ENCODE measurements at places on chromosomes 11 and 22. TPM values are rescaled to one million over a fixed set of nuclear protein-coding genes. Genes with fewer than 3 reads are reported as not detected.

DNA sequence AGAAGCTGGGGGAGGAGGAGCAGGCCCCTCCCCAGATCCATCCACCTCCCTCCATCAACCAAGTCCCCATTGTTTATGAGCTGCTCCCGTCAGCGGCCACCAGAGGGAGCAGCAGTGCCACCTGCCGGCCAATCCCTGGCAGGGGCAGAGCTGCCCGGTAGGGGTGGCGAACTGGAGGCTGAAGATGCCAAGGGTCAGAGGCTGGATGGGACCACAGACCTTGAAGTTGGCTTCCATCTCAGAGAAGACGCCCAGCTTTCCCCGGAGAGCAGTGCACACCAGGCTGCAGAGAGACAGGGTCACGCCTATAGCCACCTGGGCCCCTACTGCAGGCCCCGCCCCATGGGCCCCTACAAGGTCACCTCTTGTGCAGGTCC lies 3.6 kb downstream of the FIBP start:
- no peak overlapping the region for H3K27ac ChIP-seq
- DNase-seq = no peak
- peaks cover 4% of the 10 kb centered on the region for H3K27me3 ChIP-seq

GRCh38 chr22:29528144-29528543 lies 25.4 kb downstream of the THOC5 start:
- DNase-seq = no peak
- no peak overlapping the region for H3K4me3 ChIP-seq
- no peaks in the 10 kb centered on the region for H3K27me3 ChIP-seq

Gene TMEM123
- total RNA-seq = 82.3 TPM

- H3K27ac ChIP-seq = no peak overlapping the region
- H3K36me3 ChIP-seq = no peaks in the 10 kb centered on the region
- no peaks in the 10 kb centered on the region for H3K27me3 ChIP-seq
- H3K4me1 ChIP-seq = no peaks in the 10 kb centered on the region
Observed at GRCh38 chr11:75505916-75506692, 19.6 kb downstream of the GDPD5 start.

GRCh38 chr22:44046485-44047141 lies 22.5 kb downstream of the PARVB start:
- no peak for DNase-seq
- no peak overlapping the region for H3K4me3 ChIP-seq
- no peak overlapping the region for H3K27ac ChIP-seq
- H3K36me3 ChIP-seq = no peaks in the 10 kb centered on the region
- no peaks in the 10 kb centered on the region for H3K4me1 ChIP-seq

- DNase-seq = no peak
- H3K36me3 ChIP-seq = no peaks in the 10 kb centered on the region
- H3K27ac ChIP-seq = no peak within 1 kb of the TSS
- H3K4me3 ChIP-seq = no peak within 1 kb of the TSS
- no peaks in the 10 kb centered on the region for H3K27me3 ChIP-seq
Observed at GRCh38 chr11:58844361-58845005, at the start of gene GLYATL2. TSS of gene GLYATL2 (minus strand) at chr11:58844704. CDS start at chr11:58839612, 5,092 bp downstream.

- H3K36me3 ChIP-seq = no peaks in the 10 kb centered on the region
- no peaks in the 10 kb centered on the region for H3K27me3 ChIP-seq
- no peak for DNase-seq
- peak overlapping the region; percentile 90 for H3K27ac ChIP-seq
- no peak overlapping the region for H3K4me3 ChIP-seq
Observed at GRCh38 chr11:8672346-8672745, 10.1 kb downstream of the TRIM66 start.

GRCh38 chr11:59206635-59207034 lies 6.1 kb downstream of the MPEG1 start:
- no peak overlapping the region for H3K27ac ChIP-seq
- H3K27me3 ChIP-seq = no peaks in the 10 kb centered on the region
- H3K4me3 ChIP-seq = no peak overlapping the region
- H3K4me1 ChIP-seq = peaks cover 2% of the 10 kb centered on the region

Gene INPP5J
- total RNA-seq = 6.4 TPM

- no peak for DNase-seq
- no peaks in the 10 kb centered on the region for H3K36me3 ChIP-seq
- H3K27ac ChIP-seq = no peak overlapping the region
- H3K4me1 ChIP-seq = no peaks in the 10 kb centered on the region
Observed at GRCh38 chr11:104015649-104016415, 20.6 kb upstream of the DDI1 start.

DNA sequence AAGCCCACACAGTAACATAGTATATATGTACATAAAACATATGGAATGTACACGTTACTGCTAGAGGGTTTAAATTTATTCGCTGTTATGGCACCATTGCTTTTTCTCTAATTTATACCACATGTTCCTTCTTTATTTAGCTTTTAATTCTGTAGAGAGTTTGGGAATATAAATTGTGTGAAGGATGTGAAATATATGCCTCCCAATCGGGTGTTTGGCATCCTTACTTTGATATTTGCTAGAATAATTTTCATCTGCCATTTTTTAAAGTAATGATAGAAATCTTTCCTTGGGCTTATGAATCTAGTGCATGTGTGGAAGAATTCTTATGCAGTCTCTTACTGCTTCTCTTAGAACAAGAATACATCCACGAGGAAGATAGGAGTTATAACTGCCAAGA lies 509.8 kb upstream of the RAG2 start:
- no peaks in the 10 kb centered on the region for H3K4me1 ChIP-seq
- no peak for DNase-seq
- no peaks in the 10 kb centered on the region for H3K27me3 ChIP-seq
- no peak overlapping the region for H3K4me3 ChIP-seq
- H3K27ac ChIP-seq = no peak overlapping the region
- no peaks in the 10 kb centered on the region for H3K36me3 ChIP-seq

Gene DMC1
- 7.1 TPM for total RNA-seq

DNA sequence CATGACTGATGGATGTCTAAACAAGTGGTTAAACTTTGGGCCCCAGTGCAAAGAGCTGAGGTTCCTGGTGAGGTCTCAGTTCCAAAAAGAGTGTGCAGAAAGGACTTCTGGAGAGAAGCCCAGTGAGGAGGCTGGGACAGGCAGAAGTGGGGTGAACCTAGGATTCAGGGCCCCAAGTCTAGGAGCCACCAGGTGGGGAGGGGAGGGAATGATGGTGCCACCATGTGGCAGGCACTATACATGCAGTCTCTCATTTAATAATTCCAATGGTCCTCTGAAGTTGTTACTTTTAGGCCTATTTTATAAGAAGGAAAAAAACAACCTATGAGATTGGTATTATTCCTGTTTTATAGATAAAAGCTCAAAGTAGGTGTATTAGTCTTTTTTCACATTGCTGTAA lies 102.0 kb downstream of the INSC start:
- no peaks in the 10 kb centered on the region for H3K4me1 ChIP-seq
- no peaks in the 10 kb centered on the region for H3K27me3 ChIP-seq
- DNase-seq = no peak
- no peaks in the 10 kb centered on the region for H3K36me3 ChIP-seq
- no peak overlapping the region for H3K27ac ChIP-seq
- H3K4me3 ChIP-seq = no peak overlapping the region

Gene UBQLN3
- not detected for total RNA-seq

GRCh38 chr11:111301842-111302118 lies 3.4 kb downstream of the POU2AF3 start:
- H3K4me3 ChIP-seq = no peak overlapping the region
- H3K36me3 ChIP-seq = no peaks in the 10 kb centered on the region
- peaks cover 10% of the 10 kb centered on the region for H3K27me3 ChIP-seq
- no peak for DNase-seq

GRCh38 chr11:106091480-106092123 lies 14.1 kb downstream of the AASDHPPT start:
- no peak for DNase-seq
- H3K36me3 ChIP-seq = peaks cover 63% of the 10 kb centered on the region
- H3K27me3 ChIP-seq = no peaks in the 10 kb centered on the region
- no peaks in the 10 kb centered on the region for H3K4me1 ChIP-seq
- H3K27ac ChIP-seq = no peak overlapping the region
